GM12878 (cell line): ENCODE measurements at places on chromosomes 1 and 21. TPM values are rescaled to one million over a fixed set of nuclear protein-coding genes. Genes with fewer than 3 reads are reported as not detected.

DNA sequence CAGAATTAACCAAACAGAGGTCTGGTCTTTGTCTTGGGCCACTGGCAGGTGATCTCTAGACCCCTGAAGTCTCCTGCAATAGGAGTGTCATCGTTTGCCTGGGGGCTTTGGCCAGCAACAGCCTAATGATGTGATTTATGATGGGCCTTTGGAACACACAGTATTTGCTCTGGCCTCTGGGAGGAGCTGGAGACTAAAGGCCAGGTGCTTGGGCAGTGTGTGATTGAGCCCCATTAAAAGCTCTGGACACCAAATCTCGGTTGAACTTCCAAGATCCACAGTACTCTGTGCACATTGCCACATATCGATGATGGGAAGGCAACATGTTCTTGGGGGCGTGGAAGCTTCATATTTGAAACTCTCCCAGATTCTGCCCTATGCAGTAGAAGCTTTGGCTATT is 32.0 kb upstream of the TLR5 start:
- no peaks in the 10 kb centered on the region for H3K36me3 ChIP-seq
- H3K27me3 ChIP-seq, result no peaks in the 10 kb centered on the region

- H3K36me3 ChIP-seq, result no peaks in the 10 kb centered on the region
- H3K4me3 ChIP-seq, result no peak overlapping the region
- H3K27ac ChIP-seq, result no peak overlapping the region
- no peak for DNase-seq
Measured at GRCh38 chr1:174274884-174275283, 115.6 kb downstream of the RABGAP1L start.

GRCh38 chr1:42957880-42958487 is 684 bp downstream of the SLC2A1 start:
- peak overlapping the region; percentile 88 for H3K4me3 ChIP-seq
- H3K27ac ChIP-seq, result peak overlapping the region; percentile 78
- H3K36me3 ChIP-seq, result peaks cover 3% of the 10 kb centered on the region
- H3K4me1 ChIP-seq, result peaks cover 45% of the 10 kb centered on the region

- H3K27me3 ChIP-seq, result no peaks in the 10 kb centered on the region
- H3K27ac ChIP-seq, result no peak overlapping the region
- H3K4me3 ChIP-seq, result no peak overlapping the region
- H3K36me3 ChIP-seq, result no peaks in the 10 kb centered on the region
Measured at GRCh38 chr21:25689226-25689625, 45.5 kb downstream of the ATP5PF start.

- no peak for DNase-seq
- H3K27ac ChIP-seq, result no peak overlapping the region
- 0 out of 2 replicates have a peak, but pooled peaks cover 3% of the 10 kb centered on the region for H3K4me1 ChIP-seq
- no peaks in the 10 kb centered on the region for H3K27me3 ChIP-seq
- H3K4me3 ChIP-seq, result no peak overlapping the region
Measured at GRCh38 chr1:9452516-9453140, 86.6 kb upstream of the SLC25A33 start.

The EXTL1 gene
- total RNA-seq, result not detected in 2 replicates

GRCh38 chr1:227786673-227787512 is 28.6 kb upstream of the PRSS38 start:
- no peak for DNase-seq
- no peak overlapping the region for H3K27ac ChIP-seq
- H3K27me3 ChIP-seq, result no peaks in the 10 kb centered on the region
- peaks cover 10% of the 10 kb centered on the region for H3K4me1 ChIP-seq
- peak overlapping the region; percentile 77 for H3K4me3 ChIP-seq

The HTR6 gene
- 4.3 and 5.3 TPM in 2 replicates for total RNA-seq

DNA sequence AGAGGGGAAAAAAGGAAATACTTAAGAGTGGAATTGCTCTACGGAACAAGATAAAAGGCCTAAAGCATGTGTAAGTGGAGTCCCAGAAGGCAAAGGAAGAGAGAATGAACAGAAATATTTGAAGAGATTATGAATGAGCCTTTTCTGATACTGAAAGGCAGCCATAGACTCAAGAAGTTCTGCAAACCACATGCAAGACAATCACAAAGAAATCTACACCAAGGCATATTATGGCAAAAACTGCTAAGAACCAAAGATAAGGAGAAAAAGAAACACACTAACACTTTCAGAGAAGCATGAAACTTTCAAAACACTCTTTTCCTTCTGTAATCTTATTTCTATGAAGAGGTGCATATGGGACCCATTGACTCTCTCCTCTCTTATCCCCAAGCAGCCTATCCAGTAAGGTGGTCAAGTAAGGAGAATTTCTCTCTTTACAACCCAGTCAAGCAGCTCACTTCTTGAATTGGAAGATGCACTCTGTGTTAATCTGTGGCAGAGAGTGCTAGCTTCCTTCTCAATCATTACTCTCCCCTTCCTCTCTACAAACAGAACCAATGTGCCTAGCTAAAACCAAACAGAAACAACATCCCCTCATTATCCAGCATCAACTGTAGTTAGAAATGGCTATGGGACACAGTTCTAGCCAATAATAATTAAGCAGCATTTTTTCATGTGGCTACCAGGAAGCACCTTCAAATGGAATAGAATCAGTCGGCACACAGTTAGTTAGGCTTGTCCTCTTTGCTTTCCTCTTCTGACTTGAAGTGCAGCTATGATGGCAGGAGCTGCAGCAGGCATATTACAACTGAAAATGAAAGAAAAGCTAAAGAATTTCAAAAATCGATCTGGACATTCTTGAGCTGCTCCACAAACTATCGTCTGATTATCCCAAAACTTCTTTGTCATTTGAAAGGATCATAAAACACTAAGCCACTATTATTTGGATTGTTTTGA is 25.9 kb downstream of the KRTAP19-8 start:
- peak; percentile 15 for DNase-seq
- H3K4me1 ChIP-seq, result no peaks in the 10 kb centered on the region
- peak overlapping the region; percentile 39; the same call in 1 of the 2 replicates for H3K27ac ChIP-seq
- H3K36me3 ChIP-seq, result no peaks in the 10 kb centered on the region

The TIE1 gene
- total RNA-seq, result 3.3 and 3.9 TPM in 2 replicates

- no peak overlapping the region for H3K4me3 ChIP-seq
- no peak overlapping the region for H3K27ac ChIP-seq
- H3K36me3 ChIP-seq, result peaks cover 8% of the 10 kb centered on the region
- H3K27me3 ChIP-seq, result no peaks in the 10 kb centered on the region
Measured at GRCh38 chr1:198212675-198213074, 55.9 kb downstream of the NEK7 start.

The PTPRC gene
- total RNA-seq, result 154 and 157 TPM in 2 replicates

The E2F2 gene
- 24.0 and 27.2 TPM in 2 replicates for total RNA-seq

The PADI4 gene
- 0.13 and 0.15 TPM in 2 replicates for total RNA-seq

The HORMAD1 gene
- total RNA-seq, result not detected in 2 replicates

The PPM1J gene
- total RNA-seq, result 0.59 and 1.5 TPM in 2 replicates

- no peak for DNase-seq
- H3K4me3 ChIP-seq, result no peak overlapping the region
- no peak overlapping the region for H3K27ac ChIP-seq
- H3K27me3 ChIP-seq, result no peaks in the 10 kb centered on the region
- no peaks in the 10 kb centered on the region for H3K4me1 ChIP-seq
Measured at GRCh38 chr1:246680190-246680589, 44.0 kb upstream of the SCCPDH start.

The COL16A1 gene
- 3.7 and 3.9 TPM in 2 replicates for total RNA-seq
